ENCODE measurements at places on chromosomes 1 and 21.

- no peak for DNase-seq
These were observed 88.6 kb upstream of the LYPLAL1 start for GRCh38 chr1:219085082-219085481.

DNA sequence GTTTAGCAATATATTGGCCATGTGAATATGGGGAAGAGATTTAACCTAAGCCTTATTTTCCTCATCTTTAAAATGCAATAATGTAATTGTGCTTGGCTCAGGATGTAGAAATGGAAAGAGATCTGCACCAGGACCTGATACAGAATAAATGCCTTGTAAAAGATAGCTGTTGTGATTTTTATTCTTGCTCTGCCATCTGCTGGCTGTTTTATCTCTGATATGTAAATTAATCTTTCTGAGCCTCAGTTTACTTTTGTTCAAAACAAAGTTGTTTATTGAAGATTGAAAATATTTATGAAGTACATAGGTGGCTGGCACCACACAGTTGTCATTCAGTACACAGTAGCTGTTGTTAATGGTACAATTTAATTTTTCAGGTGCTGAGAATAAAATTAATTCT, 21.9 kb downstream of the ZYG11B start:
- DNase-seq = no peak

DNA sequence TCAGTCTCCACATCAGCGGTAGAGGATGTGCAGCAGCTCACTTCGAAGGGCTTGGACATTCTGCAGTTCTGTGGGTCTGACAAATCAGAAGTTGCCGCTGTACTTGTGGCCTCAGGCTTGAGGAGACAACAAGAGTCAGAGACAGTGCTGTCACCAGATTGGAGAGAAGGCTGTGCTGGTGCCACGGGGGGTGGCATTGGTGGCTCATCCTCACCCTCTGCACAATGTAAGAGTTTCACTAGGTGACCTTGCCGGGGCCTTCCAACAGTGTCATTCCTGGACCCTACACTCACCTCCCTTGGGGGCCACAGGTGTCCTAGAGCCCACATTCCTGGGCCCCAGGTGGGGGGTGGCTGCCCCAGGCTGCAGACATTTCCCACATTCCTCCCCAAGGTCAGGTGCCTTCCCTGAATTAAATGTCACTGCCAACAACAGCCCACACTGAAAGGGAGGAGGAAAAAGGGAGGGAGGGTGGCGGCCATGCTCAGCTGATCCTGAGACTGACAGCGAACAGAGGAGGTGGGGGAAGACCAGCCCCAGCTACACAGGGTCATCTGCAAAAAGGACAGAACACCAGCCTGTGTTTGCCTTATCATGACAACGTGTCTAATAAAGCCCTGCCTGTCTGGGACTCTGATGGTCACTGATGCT, 46.4 kb downstream of the TMCC2 start:
- no peak for DNase-seq

DNA sequence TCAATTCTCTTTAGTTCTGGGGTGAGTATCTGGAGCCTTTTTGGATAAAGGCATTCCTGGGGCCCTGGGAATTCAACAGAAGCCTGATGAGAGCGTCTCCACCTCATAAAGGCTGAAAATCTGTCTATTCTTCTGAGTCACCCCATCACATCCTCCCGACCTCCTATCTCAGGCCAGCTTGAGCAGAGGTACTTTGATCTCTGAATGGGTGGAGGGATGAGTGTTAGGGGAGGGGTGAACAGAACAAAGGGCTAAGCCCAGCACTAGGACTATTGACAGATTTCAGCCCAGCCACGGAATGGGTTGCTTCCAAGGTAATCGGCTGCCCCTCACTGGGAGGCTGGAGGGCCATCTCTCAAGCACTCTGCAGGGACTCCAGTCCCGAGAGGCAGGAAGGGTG, 2.5 kb upstream of the MYBPH start:
- no peak for DNase-seq

DNA sequence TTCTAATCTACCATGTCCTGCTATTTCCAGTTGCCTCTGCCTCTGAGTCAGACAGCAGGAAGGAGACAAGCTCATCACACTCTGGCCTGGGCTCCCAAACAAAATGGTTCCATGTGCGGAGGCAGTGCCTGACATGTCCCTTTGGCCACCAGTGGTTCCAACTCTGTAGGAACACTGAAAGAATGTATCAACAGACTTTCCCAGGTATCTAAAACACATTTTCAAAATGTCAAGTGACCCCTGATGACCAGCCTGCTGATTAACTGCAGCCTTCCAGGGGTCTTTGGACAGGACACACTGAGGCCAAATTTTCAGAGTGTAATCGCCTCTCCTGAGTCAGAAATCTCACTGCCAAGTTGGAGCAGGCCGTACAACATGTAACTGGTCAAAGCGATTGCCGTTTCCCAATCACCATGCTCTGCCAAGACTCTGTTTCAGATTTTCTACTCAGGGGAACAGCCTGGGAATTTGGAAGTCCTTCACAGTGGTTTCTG, 172.7 kb downstream of the TPR start:
- no peak for DNase-seq

GRCh38 chr1:75092141-75092540, 42.0 kb upstream of the LHX8 start:
- no peak for DNase-seq

DNA sequence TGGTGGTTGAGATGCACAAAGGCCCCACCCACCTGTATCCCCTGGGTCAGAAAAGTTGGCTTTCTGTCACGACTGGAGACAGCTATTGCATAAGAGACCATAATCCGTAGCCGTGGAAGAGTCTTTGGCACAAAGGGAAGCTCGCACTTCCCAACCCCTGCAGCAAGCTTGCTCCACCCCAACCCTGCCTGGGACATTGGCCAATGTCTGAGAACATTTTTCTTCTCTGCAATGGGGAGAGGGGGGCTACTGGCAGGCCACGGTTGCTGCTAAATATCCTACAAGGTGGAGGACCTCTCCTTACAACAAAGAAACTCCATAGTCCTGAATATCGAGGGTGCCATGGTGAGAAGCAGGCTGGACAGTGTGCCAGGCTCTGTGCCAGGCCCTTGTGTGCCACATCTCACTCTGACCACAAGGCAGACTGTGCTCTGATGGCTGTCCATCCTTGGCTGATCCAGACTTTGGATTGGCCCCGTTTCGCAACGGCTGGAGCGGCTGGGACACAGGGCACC, 104.1 kb downstream of the CSMD2 start:
- DNase-seq = no peak

- DNase-seq = no peak
These were observed 444.8 kb downstream of the KIF26B start for GRCh38 chr1:245599371-245600174.

GRCh38 chr1:114113411-114114184, 40.1 kb downstream of the SYT6 start:
- DNase-seq = no peak

DNA sequence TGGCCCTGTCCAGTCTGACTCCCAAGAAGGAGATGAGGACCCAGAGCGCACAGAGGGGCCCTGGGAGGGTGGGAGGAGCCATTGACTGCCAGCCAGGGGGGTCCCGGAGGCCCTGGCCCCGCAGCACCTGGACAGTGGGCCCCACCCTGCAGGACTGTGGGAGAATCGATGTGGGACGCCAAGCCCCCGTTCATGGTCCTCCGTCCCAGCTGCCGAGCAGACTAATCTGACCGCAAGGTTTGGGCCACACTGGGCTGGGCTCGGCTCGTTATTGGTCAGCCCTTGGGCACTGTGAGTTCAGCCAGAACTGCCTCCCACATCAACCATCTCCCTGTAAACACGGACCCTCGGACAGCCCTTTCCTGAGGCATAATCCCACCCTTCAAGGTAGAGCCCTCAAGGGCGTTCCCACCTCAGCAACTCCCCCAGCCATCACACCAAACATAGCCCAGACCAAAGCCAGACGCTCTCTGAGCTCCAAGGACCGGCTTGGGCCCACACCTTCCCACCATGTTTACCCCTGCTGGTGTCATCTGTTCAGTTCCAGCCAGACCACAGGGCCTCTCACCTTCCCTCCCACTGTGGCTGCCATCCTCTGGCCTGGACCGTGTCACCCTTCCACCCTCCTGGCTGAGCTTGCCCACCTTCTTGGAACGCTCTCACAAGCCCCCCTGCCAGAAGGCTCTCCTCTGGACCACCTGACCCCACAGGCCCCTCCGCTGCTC, 16.2 kb upstream of the POFUT2 start:
- no peak for DNase-seq

DNA sequence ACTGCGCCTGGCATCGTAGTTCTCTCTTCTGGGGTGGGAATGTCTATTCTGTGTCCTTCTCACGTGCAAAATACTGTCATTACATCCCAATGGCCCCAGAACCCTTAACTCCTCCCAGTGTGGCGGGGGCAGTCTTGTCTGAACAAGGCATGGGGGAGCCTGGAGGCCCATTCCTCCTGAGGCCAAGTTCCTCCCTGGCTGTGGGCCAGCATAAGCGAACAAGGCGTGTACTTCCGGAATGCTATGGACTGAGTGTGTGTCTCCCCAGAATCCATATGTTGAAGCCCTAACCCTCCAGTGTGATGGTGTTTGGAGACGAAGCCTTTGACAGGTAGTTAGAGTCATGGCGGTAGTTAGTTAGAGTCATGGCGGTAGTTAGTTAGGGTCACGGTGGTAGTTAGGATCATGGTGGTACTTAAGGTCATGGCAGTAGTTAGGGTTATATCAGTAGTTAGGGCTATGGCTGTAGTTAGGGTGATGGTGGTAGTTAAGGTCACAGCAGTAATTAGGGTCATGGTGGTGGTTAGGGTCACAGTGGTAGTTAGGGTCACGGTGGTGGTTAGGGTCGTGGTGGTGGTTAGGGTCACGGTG, 71.0 kb downstream of the PRKCZ start:
- DNase-seq = no peak

GRCh38 chr1:203054642-203055041, 28.4 kb downstream of the PPFIA4 start:
- DNase-seq = no peak

- DNase-seq = no peak
These were observed 98.6 kb downstream of the NGF start for GRCh38 chr1:115239426-115239825.

- DNase-seq = no peak
These were observed at the start of gene TNFSF18 for GRCh38 chr1:173050865-173051264. Gene TNFSF18, minus strand, starts transcription at chr1:173050941. Its CDS starts 45 bp downstream, at chr1:173050896.

- DNase-seq = no peak
These were observed 72.3 kb upstream of the PTBP2 start for GRCh38 chr1:96649301-96649700.

GRCh38 chr1:28172713-28173150, 3.8 kb downstream of the PTAFR start:
- no peak for DNase-seq

GRCh38 chr1:205917466-205918238, 25.6 kb downstream of the SLC26A9 start:
- DNase-seq = no peak

DNA sequence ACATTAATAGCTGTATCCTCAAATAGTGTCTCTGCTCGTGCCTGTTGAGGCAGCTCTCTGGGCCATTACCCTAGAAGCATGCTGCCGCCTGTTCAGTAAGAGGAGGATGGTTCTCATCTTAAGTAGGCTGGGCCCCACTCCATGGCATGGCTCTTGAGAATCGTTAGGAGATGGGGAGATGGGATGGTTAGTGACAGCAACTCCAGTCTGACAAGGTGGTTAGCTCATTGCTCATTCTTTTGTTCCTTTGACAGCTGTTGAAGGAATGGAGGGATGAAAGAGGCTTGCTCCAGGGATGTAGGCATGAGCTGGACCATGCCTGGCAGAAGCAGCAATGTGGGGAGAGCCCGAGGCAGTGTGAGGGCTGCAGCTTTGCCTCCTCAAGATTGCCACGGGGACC, 68.2 kb downstream of the MAP10 start:
- no peak for DNase-seq

- DNase-seq = no peak
These were observed 62.3 kb downstream of the GFI1 start for GRCh38 chr1:92424381-92424780.

- DNase-seq = no peak
These were observed 127.9 kb upstream of the SLC45A1 start for GRCh38 chr1:8189931-8190483.

- no peak for DNase-seq
These were observed 183.8 kb downstream of the AJAP1 start for GRCh38 chr1:4838231-4838630.

GRCh38 chr1:214551436-214552173, at the start of gene PTPN14:
Gene PTPN14, minus strand, starts transcription at chr1:214551602. Its CDS starts 86,799 bp downstream, at chr1:214464803.
- no peak for DNase-seq

GRCh38 chr1:107896936-107897335, 68.0 kb downstream of the VAV3 start:
- DNase-seq = no peak

DNA sequence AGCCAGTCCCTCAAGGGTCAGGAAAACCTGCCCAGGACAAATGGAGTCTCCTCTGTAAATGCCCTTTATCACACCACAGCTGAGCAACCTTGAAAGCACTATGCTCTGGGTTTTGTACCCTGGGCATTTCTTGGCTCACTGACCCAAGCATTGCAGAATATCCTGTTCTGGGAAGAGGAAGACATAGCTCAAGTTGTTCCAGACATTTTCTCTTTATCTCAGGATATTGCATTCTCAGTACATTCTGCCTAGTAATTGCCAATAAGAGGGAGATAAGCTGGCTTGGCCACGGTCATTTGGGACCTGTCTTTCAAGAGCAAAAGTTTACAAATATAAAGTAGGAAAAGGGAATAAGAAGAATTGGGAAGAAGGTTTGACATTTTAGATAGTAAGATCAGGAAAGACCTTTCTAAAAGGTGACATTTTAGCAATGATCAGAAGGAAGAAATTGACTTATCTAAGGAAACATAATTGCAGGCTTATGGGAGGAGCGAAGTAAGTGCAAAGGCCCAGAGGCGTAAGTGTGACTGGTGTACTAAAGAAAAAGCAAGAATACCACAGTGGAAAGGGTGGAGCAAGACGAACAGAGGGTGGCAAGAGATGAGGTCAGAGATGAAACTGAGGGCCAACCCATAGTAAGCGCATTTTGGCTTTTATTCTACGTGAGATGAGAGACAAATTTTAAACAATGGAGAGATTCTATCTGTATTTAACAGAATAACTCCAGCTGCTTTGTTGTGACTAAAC, 394.0 kb upstream of the CXADR start:
- DNase-seq = no peak

- no peak for DNase-seq
These were observed 34.2 kb upstream of the PBX1 start for GRCh38 chr1:164524810-164525209.

GRCh38 chr1:156806512-156807440, 9.9 kb downstream of the SH2D2A start:
- DNase-seq = no peak

DNA sequence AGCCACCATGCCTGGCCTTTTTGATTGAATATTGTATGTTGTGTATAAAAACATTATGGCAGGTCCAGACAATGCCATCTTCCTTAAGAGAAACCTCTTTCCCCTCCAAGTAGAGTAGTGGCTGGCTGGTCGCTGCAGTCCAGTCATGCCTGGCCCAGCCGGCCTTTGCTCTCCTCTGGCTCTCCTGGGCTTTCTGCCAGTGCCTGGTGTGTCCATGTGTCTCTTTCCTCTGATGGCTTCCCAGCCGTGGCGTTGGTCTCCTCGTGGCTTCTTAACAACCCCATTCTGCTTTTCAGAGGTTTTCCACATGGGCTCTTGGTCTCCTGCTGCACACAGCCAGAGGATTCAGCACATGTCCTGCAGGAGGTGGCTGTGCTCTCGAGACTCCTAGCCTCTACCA, 58.7 kb downstream of the DIP2A start:
- DNase-seq = no peak

- no peak for DNase-seq
These were observed 102.9 kb downstream of the AHCTF1 start for GRCh38 chr1:246828818-246829217.
